Large intestine (tissue), 12 donors: ENCODE measurements at places on chromosomes 7 and 10. TPM values are rescaled to one million over a fixed set of nuclear protein-coding genes. Genes with fewer than 3 reads are reported as not detected.
A peak's percentile ranks its signal among the peaks of the same experiment; 100 is the strongest.

The FEZF1 gene
- not detected for polyA plus RNA-seq

The PHTF2 gene
- 11.5 TPM for polyA plus RNA-seq

GRCh38 chr10:111432588-111432987 is 355.8 kb downstream of the ADRA2A start:
- no peak for DNase-seq

- no peak for DNase-seq
Observed at GRCh38 chr7:27138985-27139333, 4.5 kb downstream of the HOXA5 start.

- DNase-seq: no peak
Observed at GRCh38 chr7:23001610-23002009, 12.3 kb downstream of the HYCC1 start.

- DNase-seq: no peak
Observed at GRCh38 chr10:95487994-95488393, 73.2 kb downstream of the SORBS1 start.

The PLEKHS1 gene
- 62.4 TPM for polyA plus RNA-seq

- DNase-seq: no peak
Observed at GRCh38 chr7:87344446-87344845, 1.0 kb upstream of the CROT start.

DNA sequence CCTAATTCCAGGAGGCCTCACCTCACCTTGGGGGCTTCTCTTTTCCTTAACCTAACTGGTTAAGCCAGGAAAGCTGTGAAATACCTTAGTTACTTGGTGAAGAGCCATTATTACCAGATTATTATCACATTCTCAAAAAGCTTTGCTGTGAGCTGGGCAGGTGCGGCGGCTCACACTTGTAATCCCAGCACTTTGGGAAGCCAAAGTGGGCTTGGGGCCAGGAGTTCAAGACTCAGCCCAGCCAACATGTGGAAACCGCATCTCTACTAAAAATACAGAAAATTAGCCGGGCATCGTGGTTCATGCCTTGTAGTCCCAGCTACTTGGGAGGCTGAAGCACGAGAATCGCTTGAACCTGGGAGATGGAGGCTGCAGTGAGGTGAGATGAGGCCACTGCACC is 102.4 kb upstream of the KLF6 start:
- no peak for DNase-seq

- DNase-seq: no peak
Observed at GRCh38 chr10:71575934-71576801, 143.4 kb downstream of the C10orf105 start.

The PRLHR gene
- 1.1 TPM for polyA plus RNA-seq

GRCh38 chr7:2409745-2410414 is 6.5 kb downstream of the CHST12 start:
- no peak for DNase-seq

DNA sequence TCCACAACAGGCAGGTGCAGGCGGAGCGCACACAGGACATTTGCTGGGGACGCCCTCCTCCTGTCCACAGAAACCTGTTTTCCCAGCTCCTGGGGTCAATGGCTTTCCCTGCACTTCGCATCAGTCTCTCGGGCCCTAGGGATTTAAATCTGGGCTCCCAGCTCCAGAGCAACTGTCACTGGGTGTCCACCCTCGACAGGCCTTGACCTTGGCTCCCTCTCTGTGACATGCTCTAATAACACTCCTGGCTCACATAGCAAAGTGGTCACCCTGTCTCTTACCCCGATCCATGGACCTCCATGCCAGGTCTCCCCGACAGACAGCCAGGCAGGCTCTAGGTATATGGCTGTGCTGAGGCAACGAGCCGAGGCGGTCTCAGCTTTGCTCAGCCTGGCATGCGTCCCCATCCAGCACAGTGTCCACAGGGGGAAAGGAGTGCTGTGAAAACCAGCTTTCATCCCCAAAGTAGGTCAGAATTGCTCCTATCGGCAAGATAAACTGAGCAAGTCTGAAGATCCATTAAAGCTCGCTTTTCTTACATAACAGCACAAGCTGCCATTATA is 195.6 kb downstream of the TNS3 start:
- DNase-seq: no peak

- DNase-seq: no peak
Observed at GRCh38 chr7:35825974-35826373, 25.1 kb downstream of the SEPTIN7 start.

- DNase-seq: no peak
Observed at GRCh38 chr7:31890198-31890597, 180.0 kb downstream of the PDE1C start.

- peak; percentile 5 for DNase-seq
Observed at GRCh38 chr10:22346096-22346661, 883 bp downstream of the SPAG6 start.

- no peak for DNase-seq
Observed at GRCh38 chr10:73911553-73912004, 647 bp downstream of the PLAU start.

The RBP3 gene
- polyA plus RNA-seq: 0.06 TPM

The TRIM24 gene
- polyA plus RNA-seq: 35.8 TPM

The OPN4 gene
- not detected for polyA plus RNA-seq

DNA sequence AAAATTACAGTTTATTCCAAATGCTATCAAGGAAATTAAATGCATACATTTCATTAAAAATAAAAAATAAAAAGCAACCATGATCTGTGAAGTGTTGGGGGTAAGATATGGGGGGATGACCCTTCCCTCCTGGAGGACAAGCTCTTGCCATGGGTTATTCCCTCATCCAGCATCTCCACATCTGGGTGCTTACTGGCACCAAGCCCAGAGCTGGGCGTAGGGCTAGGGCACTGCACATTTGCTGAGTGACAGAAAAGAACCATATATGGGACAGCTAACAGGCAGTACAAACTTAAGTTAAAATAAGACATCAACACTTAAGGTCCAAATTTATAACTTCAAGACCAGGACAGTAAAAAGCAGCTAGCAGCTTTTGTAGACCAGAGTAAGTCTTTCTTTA is 10.2 kb downstream of the CCDC6 start:
- DNase-seq: no peak

The AGMO gene
- 12.7 TPM for polyA plus RNA-seq

GRCh38 chr10:133274751-133275683 is 1.7 kb downstream of the ADAM8 start:
- DNase-seq: no peak

The SMARCD3 gene
- polyA plus RNA-seq: 29.1 TPM

DNA sequence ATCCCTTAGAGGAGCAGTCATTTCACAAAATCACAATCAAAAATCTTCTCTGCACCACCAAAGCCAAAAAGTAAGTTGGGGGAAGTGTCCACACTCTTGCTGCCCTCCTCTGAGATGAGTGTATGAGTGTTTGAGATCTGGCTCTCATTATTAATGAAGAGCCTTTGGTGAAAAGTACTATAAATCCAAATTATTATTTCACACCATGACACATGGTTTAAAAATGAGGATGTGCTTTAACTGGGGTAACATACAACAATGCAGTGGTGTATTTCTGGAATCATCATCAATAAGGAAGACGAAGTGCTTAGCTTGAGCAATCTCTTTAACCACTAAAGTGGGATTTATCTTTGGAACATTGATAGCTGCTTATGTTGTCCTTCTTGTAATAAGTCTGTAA is 114.2 kb upstream of the ADAM12 start:
- no peak for DNase-seq

The AKR1B1 gene
- 33.0 TPM for polyA plus RNA-seq

The GNAT3 gene
- polyA plus RNA-seq: 0.57 TPM

The IDI2 gene
- polyA plus RNA-seq: not detected

DNA sequence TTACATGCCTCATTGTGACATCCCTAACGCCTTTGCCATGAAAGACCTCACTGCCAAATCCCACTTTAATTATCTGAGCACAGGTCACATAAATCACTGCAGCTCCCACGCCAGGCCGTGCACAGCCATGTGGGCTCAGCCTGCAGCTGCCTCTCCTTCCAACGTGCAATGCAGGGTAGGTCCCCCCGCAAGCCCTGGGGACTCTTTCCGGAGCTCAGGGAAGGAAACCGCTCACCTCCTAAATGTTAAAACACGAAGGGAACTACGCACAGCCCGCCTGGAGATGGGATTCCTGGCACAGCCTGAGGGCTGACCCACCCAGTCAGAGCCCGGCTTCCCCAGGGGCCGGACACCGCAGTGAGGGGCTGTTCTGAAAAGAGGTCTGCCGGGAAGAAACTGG is 128.0 kb downstream of the MAD1L1 start:
- DNase-seq: no peak

GRCh38 chr10:78852466-78853240 is 216.1 kb upstream of the ZMIZ1 start:
- DNase-seq: no peak

GRCh38 chr7:15862781-15863165 is 176.3 kb upstream of the MEOX2 start:
- no peak for DNase-seq

DNA sequence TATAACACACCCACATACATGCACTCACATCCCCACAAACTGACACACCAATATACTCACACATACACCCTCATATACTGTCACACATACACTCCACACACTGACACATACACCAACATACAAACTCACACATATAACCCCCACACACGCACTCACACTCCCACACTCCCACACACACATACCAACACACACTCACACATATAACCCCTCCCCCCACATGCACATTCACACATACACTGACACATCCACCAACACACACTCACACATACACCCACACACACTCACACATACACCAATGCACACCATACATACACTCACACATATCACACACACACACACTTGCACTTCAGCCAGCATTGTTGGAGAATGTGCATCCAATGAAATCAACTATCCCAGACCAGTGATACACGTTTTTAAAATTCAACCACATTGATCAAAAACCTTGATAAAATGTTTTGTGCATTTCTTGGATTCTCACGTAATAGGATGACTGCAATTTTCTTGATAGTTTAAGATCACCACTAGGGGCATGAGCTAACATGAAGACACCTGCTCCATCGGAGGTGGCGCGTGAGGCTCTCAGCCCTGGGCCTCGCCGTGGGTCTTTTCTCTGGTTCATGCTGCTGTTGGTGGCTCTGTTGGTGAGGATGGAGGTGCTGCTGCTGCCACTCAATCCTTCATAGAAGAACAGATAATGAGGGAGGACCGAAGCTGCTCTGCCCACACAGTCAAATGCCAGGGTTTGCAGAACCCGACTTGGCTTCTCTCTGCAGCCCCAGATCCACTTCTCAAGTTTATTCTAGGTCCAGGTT is 32.1 kb upstream of the CHST15 start:
- no peak for DNase-seq

DNA sequence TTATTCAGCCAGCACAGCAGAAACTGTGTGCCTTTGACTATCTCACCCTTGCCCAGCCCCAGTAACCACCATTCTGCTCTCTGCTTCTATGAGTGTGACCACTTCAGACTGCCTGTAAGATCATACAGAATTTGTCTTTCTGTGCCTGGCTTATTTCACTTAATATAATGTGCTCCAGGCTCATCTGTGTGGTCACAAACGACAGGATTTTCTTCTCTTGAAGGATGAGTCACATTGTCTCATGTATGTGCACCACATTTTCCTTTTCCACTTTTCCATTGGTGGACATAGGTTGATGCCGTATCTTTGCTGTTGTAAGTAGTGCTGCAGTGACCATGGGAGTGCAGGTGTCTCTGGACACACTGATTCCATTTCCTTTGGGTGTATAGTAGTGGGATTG is 122.5 kb upstream of the LANCL2 start:
- DNase-seq: no peak

GRCh38 chr10:124831116-124831515 is 29.5 kb downstream of the ABRAXAS2 start:
- no peak for DNase-seq

DNA sequence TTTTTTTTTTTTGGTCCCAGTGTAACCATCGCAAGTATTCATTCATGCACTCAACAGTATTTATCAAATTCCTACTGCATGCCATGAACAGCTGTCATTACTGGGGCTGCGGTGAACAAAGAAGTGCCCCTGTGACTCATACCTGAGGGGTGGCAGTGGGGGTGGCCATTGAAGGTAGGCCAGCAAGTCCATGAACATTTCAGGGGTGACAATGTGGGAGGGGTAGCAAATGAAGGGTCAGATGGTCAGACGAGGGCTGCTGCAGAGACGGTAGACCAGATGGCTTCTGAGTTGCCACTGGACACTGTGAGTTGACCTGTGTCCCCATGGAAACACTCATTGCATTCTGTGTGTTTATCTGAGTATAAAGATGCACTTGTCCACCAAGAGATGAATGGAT is 92.5 kb upstream of the PITRM1 start:
- no peak for DNase-seq

DNA sequence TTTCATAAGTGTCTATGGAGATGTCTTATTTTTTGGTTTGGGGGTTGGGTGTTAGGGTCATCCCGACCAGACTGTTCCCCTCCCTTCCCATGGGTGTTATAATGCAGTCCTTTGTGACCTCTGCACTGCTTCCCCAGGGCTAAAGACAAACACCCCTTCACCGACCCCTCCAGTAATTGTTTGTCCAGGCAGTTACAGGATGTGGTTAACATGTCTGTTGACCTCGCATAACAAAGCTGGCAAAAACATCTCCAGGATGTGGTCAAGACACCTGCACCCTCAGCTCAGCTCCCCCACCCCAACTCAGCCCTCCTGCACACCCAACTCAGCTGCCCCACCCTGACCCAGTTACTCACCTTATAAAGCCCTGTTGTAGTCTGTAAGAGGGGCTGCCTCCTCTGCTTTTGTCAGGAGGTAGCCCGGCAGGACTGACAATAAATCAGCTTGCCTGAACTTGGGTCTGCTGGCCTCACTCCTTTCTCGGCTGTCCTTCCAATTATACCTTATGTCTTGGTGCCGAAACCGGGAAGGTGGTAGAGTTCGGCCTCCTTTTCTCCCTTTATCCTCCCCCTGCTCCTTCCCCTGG is 102.2 kb downstream of the ZNF92 start:
- no peak for DNase-seq

The IQUB gene
- polyA plus RNA-seq: 0.58 TPM

DNA sequence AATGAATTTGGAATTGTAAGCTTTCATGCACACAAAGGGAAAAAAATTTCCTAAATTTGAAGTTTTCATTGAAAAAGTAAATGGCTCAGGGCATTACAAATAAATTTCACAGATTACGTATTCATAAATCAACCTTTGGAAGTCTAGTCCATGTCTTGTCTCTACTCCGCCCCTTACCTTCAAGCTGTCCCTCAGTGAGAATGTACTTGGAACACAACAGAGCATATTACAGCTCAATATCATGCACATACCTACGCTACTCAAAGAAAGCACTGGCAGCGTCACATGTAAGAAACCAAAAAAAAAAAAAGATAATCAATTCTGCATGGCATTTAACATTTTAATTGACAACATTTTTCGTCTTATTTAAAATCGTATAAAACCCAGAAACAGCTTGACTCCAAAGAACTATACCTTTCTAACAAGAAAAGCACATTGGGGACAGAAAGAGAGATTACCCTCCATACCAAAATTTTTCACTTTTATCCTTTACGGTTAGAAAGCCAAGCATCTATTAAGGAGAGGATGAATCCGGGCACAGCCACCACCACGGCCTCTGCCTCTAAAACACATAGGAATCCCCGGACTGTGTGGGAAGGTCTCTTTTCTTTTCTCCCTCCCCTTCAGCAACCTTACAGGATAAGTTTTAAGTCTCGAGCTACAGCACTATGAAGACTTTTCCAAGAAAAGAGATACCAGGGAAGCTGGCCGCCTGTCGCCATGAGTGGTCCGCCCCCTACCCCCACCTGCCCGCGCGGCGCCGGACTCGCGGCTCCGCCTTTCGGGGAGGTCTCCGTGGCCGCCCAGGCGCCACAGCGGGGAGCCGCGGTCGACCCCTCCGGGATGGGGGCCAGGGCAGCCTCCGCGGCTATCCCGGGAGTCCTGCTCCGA is 1.1 kb downstream of the JMJD1C start:
- peak; percentile 72 for DNase-seq
